ENCODE measurements at places on chromosomes 1 and 21.

DNA sequence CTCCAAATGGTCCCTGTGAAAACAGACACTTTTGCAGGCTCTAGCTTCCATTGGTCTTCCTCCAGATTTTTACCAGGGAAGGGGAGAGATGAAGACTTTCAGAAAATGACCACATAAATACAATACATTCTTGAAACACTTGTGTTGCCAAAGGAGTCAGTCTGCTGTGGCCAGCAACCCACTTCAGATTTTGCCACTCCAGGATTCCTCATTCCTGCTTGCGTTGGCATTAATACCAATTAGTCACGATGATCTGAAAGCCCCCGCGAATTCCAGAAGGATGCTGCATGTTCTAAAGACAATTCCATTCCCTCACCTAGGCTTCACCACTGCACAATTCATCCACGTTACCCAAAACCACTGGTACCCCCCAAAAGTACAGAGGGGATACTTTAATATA lies 7.9 kb upstream of the BACE2 start:
- DNase-seq: no peak

- DNase-seq: no peak
Measured at GRCh38 chr1:17799642-17800041, 44.5 kb downstream of the ACTL8 start.

DNA sequence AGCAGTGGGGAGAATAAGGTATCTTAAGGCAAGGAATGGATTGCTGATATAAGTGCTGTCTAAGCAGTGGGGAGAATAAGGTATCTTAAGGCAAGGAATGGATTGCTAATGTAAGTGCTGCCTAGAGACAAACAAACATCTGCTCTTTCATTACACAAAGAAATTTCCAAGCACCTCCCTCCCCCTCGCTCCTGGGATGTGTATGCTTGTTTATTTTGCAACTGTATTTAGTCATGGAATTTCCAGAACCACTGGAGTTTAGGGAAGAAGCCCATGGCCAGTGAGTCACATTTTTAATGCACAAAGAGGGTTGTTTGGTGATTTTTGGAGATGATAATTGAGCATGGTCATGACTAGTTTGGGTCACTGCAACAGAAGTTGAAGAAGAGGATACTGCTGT lies 21.5 kb downstream of the PDPN start:
- DNase-seq: no peak

GRCh38 chr1:6727535-6727934 lies 25.9 kb upstream of the DNAJC11 start:
- peak; percentile 44 for DNase-seq

DNA sequence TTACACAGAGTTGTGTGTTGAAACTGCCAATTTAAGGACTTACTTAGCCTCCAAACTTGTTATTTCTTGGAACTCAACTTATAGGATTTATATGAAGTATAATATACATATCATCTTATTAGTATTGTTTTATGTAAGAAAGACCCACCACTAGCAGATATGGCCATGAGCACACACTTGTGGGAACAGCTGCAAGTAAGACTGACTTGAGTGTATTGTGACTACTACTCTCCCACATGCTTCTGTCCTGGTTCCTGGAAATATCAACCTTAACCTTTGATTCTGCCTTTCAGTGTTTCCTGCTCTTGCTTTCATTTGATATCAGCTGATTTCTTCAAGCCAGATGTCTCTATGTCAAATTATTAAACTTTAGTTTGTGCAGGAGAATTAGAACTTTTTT lies 175.3 kb downstream of the MAGI3 start:
- no peak for DNase-seq

Data from left renal cortex interstitium (tissue), 4 donors.